ENCODE measurements at places on chromosomes 7 and 10. TPM values are rescaled to one million over a fixed set of nuclear protein-coding genes. Genes with fewer than 3 reads are reported as not detected.

- DNase-seq, result no peak
Observed at GRCh38 chr7:147519062-147519461, 1071.5 kb upstream of the C7orf33 start.

DNA sequence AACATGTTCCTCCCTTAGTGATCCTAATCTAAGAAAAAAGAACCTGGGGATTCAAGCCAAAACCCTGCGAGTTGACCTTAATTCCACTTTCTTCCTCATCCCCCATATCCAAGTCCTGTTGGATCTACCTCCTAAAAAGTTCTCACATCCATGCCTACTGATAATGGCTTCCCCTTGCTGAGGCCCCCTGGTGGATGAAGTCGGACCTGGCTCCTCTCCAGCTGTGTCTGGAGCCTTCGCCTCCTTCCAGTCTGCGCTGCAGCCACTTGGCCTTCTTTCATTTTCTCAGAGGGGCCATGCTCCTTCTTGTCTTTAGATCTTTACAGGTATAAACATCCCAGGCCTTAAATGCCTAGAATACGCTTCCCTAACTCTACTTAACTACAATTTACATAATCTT is 8.1 kb downstream of the PDE1C start:
- DNase-seq, result no peak

DNA sequence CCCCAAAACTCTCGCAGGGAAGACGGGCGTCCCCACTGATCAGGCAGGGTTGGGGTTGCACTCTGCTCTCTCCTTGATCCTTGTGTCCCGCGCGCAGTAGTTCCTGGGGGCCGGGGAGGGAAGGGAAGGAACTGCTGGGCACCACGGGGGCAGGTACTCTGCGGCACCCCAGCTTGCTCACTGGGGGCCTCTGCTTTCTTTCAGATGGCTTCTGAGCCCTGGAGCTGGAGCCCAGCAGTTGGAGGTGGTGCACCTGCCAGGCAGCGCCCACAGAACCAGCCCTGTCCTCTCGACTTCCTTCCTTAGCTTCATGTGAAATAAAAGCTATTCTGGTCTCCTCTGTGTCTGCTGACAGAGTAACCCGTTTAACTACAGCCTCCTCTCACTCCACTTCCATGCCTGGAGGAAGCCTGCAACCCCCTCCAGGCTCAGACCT is 12.2 kb downstream of the PLAC9 start:
- DNase-seq, result no peak

The CDK13 gene
- polyA plus RNA-seq, result 70.6 TPM

DNA sequence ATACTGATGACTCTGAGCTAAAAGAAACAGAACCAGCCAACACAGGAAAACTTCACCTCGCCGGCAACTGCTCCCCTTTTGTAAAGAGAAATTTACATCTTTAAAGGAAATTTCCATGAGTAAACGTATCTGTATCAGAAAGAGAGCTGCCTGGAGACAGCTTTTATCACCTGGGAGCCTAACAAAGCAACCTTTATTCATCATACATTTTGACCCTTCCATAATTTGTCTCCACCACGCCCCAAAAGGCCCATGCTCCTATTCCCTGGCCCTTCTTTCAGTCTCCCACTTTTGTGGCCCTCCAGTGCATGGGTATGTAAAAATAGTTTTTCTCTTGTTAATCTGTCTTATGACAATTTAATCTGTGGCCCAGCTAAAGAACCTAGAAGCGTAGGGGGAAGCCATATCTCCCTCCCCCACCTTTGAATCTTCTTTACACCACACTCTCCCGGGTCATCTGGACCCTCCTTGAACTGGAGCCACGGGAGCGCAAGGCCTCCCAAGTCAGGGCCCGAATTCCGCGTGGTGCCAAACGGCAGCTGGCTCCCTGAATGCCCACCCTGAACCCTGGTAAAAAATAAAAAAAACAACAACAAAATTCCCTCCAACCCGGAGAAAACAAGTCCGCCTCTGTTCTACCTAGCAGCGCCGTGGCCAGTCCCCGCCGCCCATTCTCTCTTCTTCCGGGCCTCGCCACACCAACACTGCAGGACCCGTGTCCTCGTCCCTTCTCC is 15.4 kb upstream of the FKBP9 start:
- DNase-seq, result peak; percentile 23

DNA sequence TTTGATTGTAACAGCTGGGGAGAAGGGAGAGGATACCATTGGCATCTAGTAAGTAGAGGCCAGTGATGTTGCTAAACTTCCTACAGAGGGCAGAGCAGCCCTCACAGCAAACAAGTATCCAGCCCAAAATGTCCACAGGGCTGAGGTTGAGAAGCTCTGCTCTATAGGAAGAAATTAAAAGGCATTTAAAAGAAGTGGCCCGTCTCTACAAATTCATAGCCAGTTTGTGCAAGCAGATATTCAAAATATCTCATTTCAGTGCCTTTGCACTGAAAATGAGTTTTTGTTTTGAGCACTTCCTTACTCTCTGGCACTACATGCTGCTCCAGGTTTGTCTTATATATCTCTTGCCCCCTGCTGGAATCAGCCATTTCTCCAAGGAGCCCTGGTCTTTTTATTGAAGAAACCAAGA is 330.0 kb downstream of the BBS9 start:
- no peak for DNase-seq

- DNase-seq, result no peak
Observed at GRCh38 chr7:158411232-158411950, 176.2 kb downstream of the PTPRN2 start.

DNA sequence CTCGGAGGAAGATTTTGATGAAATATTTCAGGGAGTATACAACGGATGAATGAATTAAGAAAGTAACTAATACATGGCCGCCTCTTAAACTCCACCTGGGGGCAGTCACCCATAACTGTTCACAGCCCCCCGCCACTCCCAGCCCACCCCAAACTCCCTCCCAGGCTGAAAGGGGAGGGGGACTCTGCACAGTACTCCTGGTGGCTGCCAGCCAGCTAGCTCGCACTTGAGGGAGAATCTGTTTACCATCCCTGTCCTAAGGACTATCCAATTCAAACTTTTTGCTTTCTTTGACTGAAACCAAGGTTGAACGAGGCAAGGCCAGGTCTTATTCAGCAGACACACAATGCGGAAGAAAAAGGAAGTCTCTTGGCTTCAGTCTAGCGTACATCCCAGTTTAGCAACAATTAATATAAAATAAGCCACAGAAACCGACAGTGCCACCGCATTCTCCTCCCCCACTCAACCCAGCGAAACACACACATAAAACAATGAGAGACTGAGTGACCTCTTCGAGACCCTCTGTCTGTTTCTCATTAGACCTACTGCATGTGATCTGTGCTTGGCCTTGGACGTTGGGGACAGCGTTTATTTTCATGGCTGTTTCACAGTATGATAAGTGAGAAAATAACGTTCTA is 219.5 kb downstream of the GLI3 start:
- no peak for DNase-seq

The ECHDC3 gene
- 14.4 TPM for polyA plus RNA-seq

The IKZF1 gene
- 2.0 TPM for polyA plus RNA-seq

The TUBB8 gene
- polyA plus RNA-seq, result 0.86 TPM

DNA sequence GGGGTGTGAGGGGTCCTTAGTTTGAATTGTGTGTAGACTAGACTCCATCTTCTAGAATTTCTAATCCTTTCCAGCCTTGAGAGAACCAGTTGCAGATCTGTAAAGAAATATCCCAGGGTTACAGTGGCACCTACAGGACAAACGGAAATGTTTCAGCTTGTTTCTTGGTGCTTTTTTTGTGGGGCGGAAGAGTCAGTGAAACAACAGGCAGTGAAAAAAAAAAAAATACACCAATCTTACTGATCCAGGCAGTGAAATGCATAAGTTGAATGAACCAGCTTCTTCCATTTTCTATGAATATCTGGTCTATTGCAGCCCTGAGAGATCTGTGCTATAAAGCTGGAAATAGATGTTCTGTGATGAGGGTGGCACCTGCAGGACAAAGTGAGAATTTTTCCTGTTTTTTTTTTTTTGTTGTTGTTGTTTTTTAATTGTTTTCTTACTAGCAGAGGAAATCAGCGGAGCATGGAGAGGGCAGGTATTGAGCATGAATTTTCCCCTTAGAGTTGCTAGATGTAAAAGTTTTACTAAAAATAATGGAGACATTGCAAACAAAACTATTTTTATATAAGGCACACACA is 81.9 kb upstream of the DYNC1I1 start:
- DNase-seq, result peak; percentile 30

GRCh38 chr7:125118444-125118843 is 188.8 kb upstream of the POT1 start:
- DNase-seq, result no peak

DNA sequence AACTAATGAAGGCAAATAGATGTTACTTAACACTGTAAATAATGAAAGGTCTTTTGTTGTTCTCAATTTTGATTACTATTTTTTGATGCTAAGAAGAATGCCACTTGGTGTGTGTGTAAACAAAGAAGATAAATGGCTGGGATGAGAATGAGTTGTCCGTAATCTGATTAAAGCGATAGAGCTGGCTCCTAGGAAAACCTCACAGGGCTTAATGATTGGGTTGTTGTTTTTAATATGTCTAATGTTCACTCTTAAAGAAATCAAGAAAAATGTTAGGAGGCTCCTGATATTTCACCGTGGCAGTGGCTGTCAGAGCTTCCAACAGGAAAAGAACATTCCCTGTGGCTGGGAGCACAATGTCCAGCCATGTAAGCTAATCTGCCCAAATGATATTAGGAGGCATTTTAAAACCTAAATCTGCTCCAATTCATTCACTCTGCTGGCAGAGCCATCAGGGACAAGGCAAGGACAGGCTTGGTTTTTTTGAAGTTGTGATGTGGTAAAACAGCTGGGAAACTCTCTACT is 243.9 kb downstream of the SNX10 start:
- no peak for DNase-seq

The DDC gene
- polyA plus RNA-seq, result 8.7 TPM

- DNase-seq, result no peak
Observed at GRCh38 chr7:157010588-157011332, at the start of gene MNX1. MNX1 (minus strand) TSS chr7:157010663; CDS start chr7:157010350, 313 bp downstream.

DNA sequence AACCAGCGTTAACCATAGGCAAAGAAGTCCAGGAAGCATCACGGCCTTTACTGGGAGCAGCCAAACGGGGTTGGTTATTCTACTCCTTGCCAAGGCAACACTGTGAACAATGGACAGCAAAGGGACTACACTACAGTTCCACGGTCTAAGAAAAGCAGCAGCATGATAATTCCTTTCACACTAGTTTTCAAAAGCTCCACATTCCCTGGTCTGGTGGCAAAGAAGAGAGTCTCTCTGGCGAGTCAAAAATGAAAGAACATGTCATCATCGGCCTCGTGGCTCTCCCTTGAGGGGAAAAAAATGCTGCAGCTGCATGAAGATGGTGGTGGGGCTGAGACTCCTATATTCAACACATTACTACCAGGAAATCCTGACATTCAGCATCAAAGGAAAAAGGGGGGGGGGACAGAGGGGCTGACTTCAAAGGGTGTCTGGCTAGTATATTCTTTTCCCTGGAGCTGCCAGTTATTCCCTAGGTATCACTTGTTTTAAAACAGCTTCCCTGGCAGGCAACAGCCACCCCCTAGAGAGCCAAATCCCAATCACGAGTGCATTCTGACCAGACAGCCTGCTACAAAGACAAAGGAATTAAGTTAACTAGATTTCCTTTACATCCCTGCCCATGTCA is 49.1 kb downstream of the SLC37A3 start:
- DNase-seq, result no peak

- DNase-seq, result no peak
Observed at GRCh38 chr7:152158801-152159587, 133.5 kb downstream of the GALNT11 start.

The ITPRID1 gene
- 0.08 TPM for polyA plus RNA-seq

DNA sequence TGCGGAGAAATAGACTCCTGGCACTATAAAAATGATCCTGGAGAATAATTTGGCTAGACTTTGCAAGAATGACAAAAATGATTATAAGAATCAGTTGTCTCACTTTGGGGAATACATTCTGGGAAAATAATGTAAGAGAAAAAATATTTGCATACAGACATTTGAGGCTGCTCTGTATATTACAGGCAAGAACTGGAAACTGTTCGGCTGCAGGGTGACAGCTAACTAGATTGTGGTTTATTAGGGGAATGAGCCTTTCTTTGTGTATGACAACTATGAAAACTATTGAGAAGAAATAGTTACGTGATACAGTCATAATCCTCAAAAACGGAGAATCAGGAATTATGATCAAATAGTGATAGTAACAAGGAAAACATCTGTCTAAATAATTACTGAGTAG is 8.6 kb downstream of the TRIM56 start:
- DNase-seq, result no peak

The GBX1 gene
- not detected for polyA plus RNA-seq

The DPYSL4 gene
- polyA plus RNA-seq, result 12.8 TPM

DNA sequence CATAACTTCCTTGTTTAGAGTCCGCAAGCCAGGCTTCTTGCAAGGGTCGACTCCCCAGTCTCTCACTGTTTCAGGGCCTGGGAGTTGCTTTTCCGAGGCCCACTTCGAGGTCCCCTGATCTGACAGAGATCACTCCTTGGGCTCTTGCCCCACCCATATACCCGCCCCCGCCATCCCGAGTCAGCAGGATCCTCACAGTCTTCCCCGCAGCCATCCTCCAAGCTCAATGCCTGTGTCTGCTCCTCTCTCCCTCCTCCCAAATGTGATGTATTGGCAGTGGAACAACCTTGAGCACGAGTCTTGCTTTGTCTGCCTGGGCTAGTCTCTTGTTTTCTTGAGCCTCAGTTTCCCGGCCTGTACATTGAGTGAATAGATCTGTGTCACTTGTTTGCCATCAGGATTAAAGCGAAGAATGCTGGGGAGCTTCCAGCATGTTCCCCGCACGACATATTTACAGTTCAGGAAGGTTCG is 2.4 kb upstream of the HMX2 start:
- DNase-seq, result no peak

The CFAP46 gene
- 4.3 TPM for polyA plus RNA-seq

- no peak for DNase-seq
Observed at GRCh38 chr7:1092806-1093501, 5.0 kb downstream of the GPER1 start.

DNA sequence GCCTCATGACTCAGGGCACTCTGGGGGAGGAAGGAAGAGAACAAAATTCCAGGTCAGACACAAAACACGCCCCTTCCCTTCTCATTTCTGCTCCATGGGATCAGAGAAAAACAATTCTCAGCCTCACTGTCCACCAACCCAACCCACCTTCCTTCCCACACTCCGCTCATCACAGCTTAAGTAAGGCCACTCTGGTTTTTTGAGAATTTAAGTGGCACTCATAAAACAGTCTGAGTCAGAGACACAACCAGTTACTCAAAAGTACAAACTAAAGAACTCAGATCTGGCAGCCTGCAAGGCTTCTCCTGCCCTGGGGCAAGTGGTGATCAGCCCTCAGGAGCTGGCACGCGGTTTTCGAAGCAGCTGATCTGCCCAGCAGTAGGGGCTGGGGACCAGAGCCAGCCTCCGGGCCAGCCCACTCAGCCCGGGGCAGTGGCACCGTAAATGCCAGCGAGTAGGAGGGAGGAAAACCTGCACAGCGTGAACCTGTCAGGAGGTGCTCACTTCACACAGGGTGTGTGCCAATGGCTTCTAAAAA is 39.1 kb upstream of the ABLIM1 start:
- no peak for DNase-seq

The RAMP3 gene
- polyA plus RNA-seq, result 17.7 TPM

The BTBD16 gene
- not detected for polyA plus RNA-seq

GRCh38 chr10:30059209-30060107 is at the start of gene JCAD:
JCAD (minus strand) TSS chr10:30059586; CDS start chr10:30047812, 11,774 bp downstream.
- peak; percentile 42 for DNase-seq
